Left ventricle myocardium inferior (tissue), 1 donor: ENCODE measurements at places on chromosomes 4 and X. TPM values are rescaled to one million over a fixed set of nuclear protein-coding genes. Genes with fewer than 3 reads are reported as not detected.

DNA sequence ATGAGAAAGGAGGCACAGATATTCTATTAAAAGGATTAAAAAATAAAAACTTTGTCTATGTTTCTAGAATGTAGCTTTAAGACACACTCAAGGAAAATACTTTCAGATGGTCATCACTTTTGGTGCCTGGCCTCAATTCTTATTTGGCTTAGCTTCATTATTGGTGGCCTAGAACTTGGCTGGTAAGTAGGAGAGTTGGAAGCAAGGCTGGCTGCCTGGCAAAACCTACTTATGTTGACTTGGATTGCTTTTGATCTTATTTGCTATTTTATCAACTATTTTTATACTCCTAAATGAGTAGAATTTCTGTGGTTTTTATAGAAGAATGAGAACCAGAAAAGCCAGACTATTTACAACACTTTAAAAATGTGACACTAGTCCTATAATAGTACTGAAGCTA, 35.3 kb upstream of the JADE3 start:
- no peak for DNase-seq

DNA sequence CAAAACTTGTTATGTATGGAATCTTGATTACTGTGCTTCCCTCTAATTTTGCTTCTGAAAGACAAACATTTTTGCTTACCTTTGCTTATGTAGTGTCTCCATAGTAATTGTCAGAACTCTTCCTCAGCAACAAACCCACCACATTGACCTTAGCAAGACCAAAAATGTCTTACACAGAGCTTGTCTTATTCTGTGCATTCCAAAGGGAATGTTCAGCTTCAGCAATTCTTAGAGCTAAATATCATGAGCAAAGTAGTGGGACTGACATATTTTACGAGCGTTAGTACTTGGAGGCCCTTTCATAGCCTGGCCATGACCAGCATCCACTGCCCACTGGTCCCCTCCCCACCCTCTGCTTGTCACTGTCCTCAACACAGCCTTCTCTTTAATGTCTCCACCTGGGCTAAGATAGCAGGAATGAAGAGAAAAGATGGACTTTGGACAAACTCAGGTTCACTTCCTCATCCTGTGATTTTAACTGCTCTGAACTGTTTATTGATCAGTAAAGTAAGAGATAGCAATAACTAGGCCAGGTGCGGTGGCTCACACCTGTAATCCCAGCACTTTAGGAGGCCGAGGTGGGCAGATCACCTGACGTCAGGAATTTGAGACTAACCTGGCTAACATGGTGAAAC, 15.5 kb upstream of the SH3D19 start:
- no peak for DNase-seq

GRCh38 chr4:7978907-7979651, 39.4 kb upstream of the AFAP1 start:
- DNase-seq: no peak

GRCh38 chrX:120377715-120378114, 15.8 kb downstream of the ATP1B4 start:
- no peak for DNase-seq

DNA sequence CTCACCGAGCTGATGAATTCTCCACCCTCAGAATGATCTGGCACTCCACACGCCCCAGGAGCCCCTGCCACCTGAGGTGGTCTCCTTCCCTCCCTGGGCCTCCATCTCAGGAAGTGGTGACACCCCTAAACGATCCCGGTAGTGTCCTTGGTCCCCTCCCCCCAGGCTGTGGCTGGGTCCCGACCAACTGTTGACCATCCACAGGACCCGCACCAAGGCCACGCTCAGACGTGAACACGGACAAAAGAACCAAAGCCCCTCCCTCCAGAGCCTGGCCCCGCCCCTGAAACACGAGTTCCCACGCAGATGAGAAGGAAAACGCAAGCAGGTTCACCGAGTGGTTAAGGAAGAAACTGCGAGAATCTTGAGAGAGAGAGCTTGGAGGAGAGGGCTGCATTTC, 16.6 kb downstream of the LRPAP1 start:
- peak; percentile 7 for DNase-seq

GRCh38 chrX:135425026-135425965, 3.6 kb downstream of the SMIM10L2A start:
- no peak for DNase-seq

GRCh38 chr4:92399032-92399431, 95.3 kb downstream of the GRID2 start:
- no peak for DNase-seq

DNA sequence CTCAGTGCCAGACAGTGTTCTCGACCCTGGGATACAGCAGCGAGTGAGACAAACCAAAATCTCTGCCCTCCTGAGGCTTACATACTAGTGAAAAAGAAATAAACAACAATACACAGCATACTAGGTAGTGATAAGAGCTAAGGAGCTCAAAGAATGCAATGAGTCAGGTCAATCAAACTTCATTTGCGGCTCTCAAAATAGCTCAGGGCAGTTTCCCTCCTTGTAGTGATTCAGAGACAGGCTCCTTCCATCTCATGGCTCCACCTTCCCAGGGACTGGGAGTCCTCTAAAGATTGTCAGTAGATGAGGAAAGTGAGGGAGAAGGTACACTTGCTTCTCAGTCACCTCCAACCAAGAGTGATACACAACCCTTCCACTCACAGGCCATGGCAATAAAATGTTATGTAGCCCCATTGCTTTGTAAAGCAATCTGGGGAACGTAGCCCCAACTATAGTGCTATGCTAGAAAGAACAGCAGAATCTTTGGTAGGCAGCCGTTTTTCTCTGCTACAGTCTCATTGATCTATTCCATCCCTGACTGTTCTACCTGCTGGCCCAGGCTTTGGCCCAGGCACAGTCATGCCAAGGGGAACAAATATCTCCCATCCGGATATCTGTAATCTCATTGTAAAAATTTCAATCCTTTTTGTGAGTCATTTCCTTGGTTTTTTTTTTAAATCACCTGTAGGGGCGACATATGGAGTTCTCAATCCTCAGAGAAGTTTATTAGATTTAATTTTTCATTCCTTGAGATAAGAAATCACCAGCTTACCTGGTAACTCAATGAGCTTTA, 183.1 kb upstream of the S100G start:
- no peak for DNase-seq

DNA sequence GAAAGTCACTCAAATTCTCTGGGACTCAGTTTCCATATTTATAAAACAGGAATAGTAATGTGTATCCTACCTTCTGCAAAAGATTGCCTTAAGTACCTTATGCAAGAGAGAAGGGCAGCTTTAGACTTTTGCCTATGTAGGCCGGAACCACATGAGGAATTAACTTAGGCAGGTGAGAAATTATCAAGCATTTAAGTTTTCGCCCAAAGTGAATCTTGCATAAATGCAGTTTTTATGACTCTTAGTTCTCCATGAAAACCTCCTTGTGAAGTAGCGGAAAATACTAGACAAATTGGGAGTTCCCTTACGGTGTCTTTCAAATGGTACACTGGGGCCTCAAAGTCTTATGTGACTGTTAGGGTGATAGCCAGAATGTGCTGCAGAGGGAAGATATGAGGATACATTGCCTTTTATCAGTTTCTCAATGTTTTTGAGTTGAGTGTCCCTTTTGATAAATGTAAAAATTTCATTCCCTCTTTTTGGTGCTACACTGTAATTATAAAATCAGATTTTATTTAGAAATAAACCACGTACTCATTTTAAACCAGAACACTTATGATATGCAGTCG, 2.6 kb downstream of the SH2D1A start:
- DNase-seq: no peak

DNA sequence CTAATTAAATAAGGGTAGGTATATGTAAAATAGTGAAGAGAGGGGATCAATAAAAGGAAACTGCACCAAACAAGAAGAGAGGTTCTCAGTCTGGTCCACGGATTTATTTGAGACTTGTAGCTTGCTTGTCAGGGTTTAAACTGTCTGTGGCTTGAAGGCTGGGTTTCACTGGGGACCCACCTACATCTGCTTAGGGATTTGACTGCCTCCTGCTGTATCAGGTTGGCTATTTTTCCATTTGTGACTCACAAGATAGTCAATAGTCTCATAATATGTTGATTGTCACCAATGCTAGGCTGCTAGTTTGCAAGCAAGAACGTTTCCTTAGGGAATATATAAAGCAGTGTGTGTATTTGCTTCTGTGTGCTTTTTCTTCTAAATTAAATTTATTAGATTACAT, 1950.7 kb upstream of the IGFBP7 start:
- DNase-seq: no peak

DNA sequence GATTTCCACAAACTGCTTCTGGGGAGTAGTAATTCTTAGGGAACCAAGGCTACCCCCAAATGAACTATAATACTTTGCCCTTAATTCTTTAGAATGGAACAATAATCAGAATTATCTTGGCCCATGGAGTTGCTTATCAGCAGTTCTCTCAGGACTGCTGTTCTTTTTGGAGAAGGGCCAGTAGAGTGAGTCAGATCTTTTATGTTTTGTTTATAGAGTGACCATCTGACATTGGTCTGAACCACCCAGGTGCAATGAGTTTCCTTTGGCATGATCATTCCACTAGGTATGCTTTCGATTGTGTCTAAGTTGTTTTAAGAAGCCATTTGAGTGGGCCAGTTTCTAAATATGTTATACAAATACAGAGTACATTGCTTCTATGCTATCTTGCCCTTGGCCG, 31.8 kb downstream of the PRRG1 start:
- no peak for DNase-seq

DNA sequence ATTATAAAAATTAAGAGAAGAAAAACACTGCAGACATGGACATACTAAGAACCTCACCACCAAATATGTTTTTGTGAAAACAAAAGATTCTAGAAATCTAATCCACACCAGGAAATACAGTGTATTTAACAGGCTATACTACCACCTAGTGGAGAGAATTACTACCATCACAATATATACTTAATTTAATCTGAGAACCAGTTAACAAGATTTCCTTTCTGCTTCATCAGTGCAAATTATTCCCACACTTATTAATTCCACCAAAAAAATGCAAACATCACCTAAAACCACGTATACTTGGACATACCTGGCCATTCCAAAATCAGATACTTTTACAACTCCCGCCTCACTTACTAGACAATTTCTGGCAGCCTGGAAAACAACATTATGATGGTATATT, 7.0 kb upstream of the TXK start:
- no peak for DNase-seq

DNA sequence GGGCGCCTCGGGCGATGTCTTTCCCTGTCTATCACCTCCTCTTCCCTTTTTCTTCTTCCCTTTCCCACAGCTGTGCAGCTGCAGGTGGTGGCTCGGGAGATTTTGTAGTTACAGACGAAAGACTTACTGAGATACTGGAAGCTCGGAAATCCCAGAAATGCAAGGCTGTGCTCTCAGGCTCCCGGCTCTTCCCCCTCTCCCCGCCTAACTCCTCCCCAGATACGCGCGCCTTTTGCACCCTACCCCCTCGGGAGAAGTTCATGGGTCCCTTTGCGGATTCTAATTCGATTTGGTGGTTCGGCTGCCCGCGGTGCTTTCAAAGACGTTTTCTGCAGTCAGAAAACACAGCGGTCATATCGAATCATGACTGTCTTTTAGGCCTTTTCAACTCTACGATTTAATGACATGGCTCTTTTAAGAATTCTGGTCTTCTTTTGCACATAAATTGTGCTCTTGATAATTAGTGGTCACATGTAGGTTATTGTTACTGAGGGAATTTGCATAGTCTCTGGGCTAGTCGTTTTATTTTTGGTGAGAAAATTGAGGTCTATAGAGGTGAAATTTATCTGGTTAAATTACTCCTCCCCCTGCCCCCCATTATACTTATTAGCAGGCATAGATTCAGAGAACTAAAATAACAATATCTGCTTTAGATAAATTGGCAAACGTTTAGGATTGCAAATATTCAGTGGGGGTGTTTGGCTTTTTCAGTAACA, 1.6 kb downstream of the SEPTIN11 start:
- no peak for DNase-seq

DNA sequence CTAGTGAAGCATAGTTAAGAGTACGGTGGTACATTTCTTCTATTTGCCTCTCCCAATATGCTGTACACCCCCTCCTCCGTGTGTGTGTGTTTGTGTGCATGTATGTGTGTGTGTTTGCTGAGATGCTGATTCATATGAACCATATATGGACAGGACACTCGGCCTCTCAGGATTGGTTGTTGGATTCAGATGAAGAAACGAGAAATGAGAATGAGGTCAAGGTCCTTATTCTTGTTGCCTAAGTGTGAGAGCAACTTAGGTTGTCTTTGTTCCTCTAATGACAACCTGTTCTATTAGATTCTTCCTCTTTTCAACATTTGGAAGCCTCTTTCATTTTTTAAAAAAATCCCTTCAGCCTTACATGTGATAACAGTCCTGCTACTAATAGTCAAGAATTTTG, 1387.6 kb downstream of the STIM2 start:
- DNase-seq: no peak

DNA sequence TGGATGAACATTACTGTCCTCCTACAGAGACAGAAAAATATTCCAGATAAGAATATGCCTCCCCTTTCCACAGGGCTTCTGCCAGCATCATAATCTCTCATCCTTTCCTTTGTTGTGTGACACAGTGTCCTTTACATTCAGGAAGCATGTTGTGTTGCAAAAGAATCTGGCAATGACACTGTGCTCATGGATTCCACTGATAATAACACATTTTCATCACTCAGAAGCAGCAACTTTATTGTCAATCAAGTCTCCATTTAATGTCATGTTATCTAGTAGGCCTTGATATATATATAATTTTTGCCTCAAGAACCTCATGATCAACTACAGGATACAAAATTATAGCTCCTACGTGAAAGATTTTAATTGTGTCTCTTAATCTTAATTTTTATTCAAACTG, 833.9 kb downstream of the FSTL5 start:
- DNase-seq: no peak

DNA sequence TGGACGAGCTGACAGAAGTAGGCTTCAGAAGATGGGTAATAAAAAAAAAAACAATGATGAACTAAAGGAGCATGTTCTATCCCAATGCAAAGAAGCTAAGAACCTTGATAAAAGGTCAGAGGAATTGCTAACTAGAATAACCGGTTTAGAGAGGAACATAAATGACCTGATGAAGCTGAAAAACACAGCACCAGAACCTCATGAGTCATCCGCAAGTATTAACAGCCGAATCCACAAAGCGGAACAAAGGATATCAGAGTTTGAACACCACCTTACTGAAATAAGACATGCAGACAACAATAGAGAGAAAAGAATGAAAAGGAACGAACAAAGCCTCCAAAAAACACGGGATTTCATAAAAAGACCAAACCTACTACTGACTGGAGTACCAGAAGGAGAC, 10.5 kb downstream of the NELFA start:
- DNase-seq: no peak

VEGFD gene
- total RNA-seq: 8.3 TPM

RS1 gene
- total RNA-seq: not detected

CFAP47 gene
- not detected for total RNA-seq

TLR10 gene
- total RNA-seq: not detected

TEX11 gene
- not detected for total RNA-seq

MAGEA9B gene
- not detected for total RNA-seq

IL2 gene
- not detected for total RNA-seq

TCEAL3 gene
- 18.2 TPM for total RNA-seq
